T-cell (primary cell): ENCODE measurements at places on chromosomes 4 and X. TPM values are rescaled to one million over a fixed set of nuclear protein-coding genes. Genes with fewer than 3 reads are reported as not detected.

Gene SLC9B2
- total RNA-seq, result 23.4 TPM

DNA sequence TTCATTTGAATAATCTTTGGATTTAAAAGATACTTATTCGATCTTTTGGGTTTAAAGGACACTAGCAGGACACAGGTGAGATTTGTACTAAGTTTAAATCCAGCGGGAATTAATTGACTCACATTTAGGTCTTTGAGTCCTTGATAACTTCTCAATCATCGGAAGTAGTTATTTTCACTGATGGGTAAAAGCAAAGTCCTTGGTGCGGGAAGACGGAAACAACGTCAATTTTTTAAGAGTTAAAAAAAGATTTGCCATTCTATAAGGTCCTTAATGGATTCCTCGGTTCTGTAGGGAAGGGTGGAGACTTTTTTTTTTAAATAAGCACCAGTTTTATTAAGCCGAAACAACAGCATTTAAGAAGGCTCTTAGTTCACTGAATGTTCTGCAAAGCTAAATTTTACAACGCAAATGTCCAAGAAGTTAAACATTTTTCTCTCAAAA is 2.9 kb downstream of the TMSB4X start:
- no peak for DNase-seq

DNA sequence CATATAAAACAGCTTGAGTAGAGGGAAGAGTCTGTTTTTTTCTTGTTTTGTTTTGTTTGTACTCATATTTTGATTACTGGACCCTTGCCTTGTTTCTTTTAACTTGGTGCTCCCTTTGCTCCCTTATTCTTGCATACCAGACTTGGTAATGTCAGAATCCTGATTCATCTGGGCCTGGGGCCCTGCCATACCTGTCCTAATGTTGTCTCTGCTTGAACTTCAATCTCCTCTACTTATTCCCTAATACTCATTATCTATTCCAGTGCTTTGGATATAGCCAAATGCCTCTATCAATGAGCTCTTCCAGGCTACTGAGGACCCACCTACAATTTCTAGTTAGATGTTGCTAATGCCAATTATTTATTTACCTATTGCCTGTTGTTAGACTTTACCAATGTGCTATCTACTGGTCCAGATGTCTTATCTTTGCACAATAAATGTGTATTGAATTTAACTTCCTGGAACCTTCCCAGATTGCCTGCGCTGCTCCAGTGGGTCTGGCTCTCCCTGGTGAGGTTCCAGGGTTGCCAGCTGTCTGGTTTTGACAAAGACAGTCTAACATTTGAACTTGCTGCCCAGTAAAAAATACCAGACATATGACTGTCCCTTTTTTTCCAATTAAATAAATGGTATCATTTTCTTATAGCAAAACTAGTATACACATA is 64.4 kb upstream of the ACSL4 start:
- no peak for DNase-seq

- DNase-seq, result no peak
Measured at GRCh38 chr4:22986262-22986661, 293.5 kb downstream of the GBA3 start.

GRCh38 chrX:36897690-36898089 is 110.5 kb upstream of the FAM47C start:
- no peak for DNase-seq

GRCh38 chr4:148405161-148405893 is 36.9 kb downstream of the NR3C2 start:
- no peak for DNase-seq

Gene CXorf65
- total RNA-seq, result 55.8 TPM

- no peak for DNase-seq
Measured at GRCh38 chr4:170109586-170110284, 20.0 kb upstream of the AADAT start.
